ENCODE measurements at places on chromosomes 3 and 15.

GRCh38 chr3:16024548-16024947, 149.9 kb upstream of the GALNT15 start:
- DNase-seq = no peak

DNA sequence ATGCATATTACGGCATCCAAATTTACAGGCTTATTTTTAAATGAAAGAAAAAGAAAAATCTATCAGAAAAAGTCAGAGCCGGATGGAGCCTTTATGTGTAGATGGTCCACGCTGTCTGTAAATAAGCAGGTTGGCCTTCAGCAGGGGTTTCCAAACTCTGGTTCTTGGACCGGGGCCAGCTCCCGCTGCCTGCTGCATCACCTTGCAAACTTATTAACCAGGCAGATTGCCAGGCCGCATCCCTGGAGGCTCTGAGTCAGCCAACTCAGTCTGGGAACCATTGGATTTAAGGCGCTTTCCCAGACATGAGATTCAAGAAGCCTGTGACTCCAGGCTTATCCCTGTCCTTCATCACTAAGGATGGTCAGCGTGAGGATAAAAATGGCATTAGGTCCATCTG, 212.4 kb downstream of the OPA1 start:
- DNase-seq = no peak

- DNase-seq = no peak
Observed at GRCh38 chr3:18625085-18625484, 199.9 kb upstream of the SATB1 start.

DNA sequence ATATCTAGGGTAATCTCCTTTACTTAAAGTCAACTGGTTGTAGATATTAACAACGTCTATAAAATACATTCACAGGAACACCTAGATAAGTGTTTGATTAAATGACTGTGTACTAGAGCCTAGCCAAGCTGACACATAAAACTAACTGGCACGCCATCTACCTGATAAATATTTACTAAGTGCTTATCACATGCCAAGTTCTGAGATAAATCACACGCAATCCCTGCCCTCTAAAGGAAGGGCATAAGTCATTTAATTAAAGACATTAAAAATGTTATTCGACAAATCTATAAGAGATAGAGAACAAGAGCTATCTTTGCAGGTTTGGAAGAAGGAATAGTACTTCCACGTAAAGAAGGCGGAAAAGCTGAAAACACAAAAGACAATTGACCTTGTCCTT, 11.1 kb upstream of the MB21D2 start:
- no peak for DNase-seq

GRCh38 chr3:34189133-34189532, 390.7 kb downstream of the PDCD6IP start:
- no peak for DNase-seq

- no peak for DNase-seq
Observed at GRCh38 chr15:32646291-32646690, 4.8 kb downstream of the SCG5 start.

- DNase-seq = no peak
Observed at GRCh38 chr15:35784745-35785144, 238.8 kb upstream of the DPH6 start.

DNA sequence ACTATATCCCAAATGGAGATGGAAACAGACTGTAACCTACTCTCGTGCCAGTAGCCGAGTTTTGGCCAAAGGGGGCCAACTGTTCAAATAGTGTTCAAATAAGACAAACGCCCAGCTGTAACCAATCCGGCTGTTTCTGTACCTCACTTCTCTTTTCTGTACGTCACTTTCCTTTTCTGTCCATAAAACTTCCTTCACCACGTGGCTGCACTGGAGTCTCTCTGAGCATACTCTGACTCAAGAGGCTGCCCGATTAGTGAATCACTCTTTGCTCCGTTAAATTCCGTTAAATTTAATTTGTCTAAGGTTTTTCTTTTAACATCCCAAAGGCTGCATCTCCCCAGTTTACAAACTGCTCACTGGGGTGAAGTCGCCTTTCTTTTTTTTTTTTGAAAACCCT, 219.2 kb upstream of the P2RY1 start:
- no peak for DNase-seq

- DNase-seq = no peak
Observed at GRCh38 chr3:109337393-109337792, at the start of gene DPPA4. Gene DPPA4 (minus strand): TSS chr3:109337546. CDS start chr3:109337517, 29 bp downstream.

DNA sequence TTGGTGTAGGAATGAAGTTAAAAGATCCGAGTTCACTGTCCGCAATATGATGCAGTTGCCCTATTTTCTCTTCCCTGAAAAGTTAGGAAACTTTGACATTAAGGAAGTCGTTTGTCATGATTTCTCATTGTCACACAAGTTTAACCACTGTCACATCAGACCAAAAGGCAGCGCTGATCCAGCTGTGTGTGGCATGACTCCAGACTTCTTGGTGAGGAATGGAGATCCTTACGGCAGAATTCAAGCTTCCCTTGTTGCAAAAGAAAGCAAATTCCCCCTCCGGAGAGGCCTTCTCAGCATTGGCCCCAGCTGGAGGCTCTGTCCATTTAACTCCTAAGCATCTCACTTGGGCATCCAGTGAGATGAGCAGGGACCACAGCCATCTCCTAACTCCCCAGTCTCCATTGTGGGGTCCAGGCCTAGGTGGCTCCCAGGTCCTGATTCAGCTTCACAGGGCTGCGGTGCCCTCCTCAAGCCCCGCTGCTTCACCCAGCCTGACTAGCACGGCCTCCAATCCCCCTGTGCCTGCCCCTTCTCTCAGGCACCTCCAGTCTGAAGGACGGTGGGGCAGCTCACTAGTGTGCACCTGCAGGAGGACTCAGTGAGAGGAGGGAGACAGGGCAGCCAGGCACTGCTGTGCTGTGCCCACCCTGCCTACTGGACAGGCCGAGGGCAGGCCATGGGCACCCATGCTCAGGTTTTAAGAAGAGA, 159.5 kb downstream of the CHSY1 start:
- DNase-seq = no peak

GRCh38 chr3:172359996-172360395, 88.3 kb downstream of the GHSR start:
- DNase-seq = no peak

DNA sequence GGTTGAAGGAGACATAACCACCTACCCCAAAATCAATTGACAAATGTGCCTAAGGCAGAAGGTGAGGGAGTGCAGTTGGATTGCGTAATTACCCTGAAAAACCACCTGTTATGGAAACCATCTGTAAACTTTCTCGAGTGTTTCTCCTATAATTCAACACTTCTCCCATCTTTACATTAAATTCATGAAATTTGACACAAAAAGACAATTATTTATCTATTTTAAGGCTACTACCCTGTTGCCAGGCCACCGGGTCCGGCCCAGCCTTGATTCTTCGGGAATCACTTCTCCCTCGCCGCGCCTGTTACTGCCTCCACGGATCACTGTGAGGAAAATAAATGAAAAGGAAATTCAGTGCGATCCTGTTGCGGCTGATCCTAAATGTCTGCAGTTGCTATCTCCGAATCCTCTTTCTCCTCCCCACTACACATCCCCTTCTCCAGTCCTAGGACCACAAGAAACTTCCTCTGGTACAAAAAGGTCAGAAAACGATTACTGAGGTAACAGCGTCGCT, 646 bp downstream of the IQCB1 start:
- DNase-seq = peak; percentile 31

GRCh38 chr3:2915826-2916225, 194.3 kb downstream of the IL5RA start:
- no peak for DNase-seq

DNA sequence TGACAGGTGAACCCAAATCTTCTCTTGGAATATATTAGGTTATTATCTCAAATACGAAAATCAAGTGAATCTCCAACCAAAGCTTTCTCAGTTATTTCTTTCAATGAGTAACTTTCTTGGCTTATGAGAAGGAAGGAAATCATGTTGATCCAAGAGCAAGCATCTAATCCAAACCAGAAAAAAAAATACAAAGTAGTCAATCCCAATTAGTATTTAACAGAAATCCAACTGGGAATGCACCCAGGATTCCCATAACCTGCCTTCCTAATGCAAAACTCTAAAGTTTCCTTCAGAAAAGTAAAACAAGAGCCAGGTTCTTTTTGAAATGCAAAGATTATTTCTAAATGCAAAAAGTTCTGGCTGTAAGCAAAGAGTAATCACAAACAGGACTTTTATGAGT, 289.3 kb downstream of the SHOX2 start:
- no peak for DNase-seq
